MG63 (cell line): ENCODE measurements at places on chromosomes 5 and 9. TPM values are rescaled to one million over a fixed set of nuclear protein-coding genes. Genes with fewer than 3 reads are reported as not detected.
A peak's percentile ranks its signal among the peaks of the same experiment; 100 is the strongest.

Gene MYOT
- not detected in 2 replicates for total RNA-seq

Gene FOXI1
- 0.59 TPM in 1 of 2 replicates, not detected in the other for total RNA-seq

- no peak for DNase-seq
These were observed 87.3 kb downstream of the CDKN2A start for GRCh38 chr9:21906881-21907280.

Gene OGN
- total RNA-seq = 0.33 TPM in 1 of 2 replicates, not detected in the other

DNA sequence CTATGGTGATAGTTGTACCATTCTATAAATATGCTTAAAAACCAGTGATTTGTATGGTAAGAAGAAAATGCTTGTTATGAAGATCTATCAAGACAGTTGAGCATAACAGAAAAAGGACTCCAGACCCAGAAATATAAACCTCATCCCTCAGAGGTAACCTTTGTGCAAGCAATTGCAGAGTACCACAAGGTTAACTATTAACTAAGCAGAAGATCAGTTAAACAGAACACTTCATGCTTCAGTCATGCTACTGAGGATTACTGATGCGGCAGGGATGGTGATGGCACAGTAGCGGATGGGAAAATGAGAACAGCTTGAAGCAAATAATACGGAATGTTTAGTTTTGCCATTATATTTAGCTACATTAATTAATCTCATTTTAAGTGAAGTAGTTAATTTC is 45.5 kb downstream of the IARS1 start:
- DNase-seq = no peak

Gene MYOZ3
- 0.03 TPM in 1 of 2 replicates, not detected in the other for total RNA-seq

GRCh38 chr5:123819833-123820232 is 307.9 kb downstream of the CSNK1G3 start:
- DNase-seq = no peak

GRCh38 chr5:58016358-58016757 is 443.5 kb downstream of the PLK2 start:
- no peak for DNase-seq

DNA sequence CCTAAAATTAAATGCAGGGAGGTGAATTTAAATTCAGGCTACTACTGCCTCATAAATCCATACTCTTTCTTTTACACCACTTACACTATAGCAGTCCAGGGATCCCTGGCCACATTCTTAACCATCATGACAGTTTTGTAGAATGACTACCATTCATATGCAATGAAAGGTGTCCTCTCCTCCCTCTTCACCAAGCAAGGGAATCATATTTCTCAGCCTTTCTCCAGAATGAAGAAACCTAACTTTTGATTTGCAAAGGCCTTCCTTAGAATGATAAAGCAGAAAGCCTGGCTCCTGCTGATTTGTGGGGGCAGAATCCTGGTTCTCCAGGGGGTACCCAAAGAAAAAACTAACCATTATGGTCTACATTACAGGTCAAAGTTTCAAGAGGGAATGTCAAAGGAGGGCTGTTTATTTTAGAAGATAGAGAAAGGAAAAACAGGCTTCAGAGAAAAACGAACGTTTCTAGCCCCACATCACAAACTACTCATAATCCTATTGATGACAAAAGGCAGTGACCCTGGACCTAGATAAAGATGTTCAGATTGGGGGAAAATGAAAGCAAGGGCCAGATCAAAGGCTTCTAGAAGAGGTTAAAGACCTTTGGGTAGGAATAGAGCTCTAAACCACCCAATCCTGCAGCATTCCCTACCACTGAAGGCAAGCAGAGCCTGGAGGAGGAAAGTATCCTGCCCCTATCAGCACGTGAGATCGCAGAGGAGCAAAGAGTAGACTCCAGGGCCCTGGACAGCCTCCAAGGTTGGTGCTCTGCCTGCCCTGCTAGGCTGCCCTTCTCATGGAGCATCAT is 11.5 kb downstream of the WNT8A start:
- DNase-seq = no peak

DNA sequence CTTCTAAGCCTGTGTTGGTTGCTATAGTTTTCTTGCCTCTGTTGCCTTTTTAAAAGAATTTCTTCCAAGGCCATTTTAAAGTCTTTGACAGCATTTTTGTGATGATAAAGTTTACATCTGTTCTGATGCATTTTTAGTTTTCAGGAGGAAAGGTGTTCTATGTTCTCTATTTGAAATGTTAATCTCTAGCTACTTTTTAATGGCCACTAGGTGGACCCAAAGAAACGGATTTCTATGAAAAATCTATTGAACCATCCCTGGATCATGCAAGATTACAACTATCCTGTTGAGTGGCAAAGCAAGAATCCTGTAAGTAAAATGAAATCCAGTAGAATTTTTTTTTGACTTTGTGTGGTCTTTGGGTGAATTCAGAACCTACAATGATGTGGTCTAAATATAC is 60.2 kb downstream of the MELK start:
- no peak for DNase-seq

GRCh38 chr5:68950125-68950524 is 143.7 kb upstream of the SLC30A5 start:
- no peak for DNase-seq

- DNase-seq = no peak
These were observed 1571.2 kb upstream of the C9orf72 start for GRCh38 chr9:29144476-29144875.

DNA sequence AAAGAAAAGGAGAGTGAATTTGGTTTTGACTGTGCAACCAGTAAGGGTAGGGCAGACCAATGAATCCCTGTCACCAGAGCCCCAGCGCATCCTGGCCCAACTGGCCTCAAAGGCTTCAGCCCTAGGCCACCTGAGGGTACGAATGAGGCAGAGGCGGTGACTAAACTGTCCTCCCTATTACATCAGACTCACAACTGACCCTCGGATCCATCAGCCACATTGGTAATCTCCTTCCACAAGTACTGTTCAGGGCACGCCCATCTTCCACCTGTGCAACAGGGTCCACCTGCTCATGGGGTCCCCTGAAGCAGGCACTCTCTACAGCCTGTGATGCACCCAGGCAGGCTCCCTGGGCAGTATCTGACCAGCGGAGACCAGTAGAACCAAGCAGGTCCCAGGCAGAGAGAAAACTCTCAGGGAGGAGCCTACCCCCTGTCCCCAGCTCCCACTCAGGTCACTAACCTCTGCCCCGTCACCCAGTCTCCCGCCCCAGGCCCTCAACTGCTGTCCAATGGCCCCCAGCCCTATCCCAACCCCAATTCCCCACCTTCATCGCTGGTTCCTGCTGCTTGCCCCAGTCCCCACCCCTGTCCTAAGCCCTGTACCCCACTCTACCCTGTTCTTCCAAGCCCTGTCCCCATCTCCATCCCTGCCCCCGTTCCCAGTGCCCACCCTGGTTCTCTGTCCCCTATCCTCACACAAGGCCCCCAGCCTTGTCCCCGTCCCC is 904 bp downstream of the EDF1 start:
- DNase-seq = no peak

- DNase-seq = no peak
These were observed 40.0 kb downstream of the GPR21 start for GRCh38 chr9:123073441-123073840.

- no peak for DNase-seq
These were observed 448.4 kb upstream of the ZNF608 start for GRCh38 chr5:125194883-125195282.

- DNase-seq = no peak
These were observed 119.4 kb upstream of the IQGAP2 start for GRCh38 chr5:76283670-76284069.

Gene SOWAHA
- not detected in 2 replicates for total RNA-seq

GRCh38 chr9:135474915-135475314 is 4.7 kb upstream of the PPP1R26 start:
- no peak for DNase-seq

DNA sequence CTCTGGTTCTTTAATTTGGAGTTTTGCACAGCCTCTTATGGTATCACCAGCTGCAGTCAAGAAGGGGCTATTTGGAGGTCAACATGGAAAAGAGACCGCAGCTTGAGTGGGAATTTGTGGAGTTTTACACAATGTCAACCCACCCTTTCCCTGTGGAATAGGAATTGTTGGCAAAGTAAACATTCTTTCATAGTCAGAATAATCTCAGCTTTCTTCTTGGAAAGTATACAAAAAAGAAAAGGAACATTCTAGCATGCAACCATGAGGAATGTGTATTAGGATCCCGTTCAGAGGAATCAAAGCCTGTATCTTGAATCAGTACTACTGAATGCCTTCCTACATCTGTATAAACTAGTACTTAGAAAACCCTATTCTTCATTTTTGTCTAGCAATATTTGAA is 107.6 kb downstream of the LURAP1L start:
- no peak for DNase-seq

GRCh38 chr9:130208600-130209347 is 36.6 kb downstream of the NCS1 start:
- no peak for DNase-seq

GRCh38 chr5:1966461-1966860 is 83.7 kb upstream of the IRX4 start:
- no peak for DNase-seq

- DNase-seq = no peak
These were observed 182.4 kb downstream of the CD180 start for GRCh38 chr5:67014191-67014590.

Gene IL5
- not detected in 2 replicates for total RNA-seq

Gene GABBR2
- 3.8 and 5.8 TPM in 2 replicates for total RNA-seq

Gene BTNL8
- total RNA-seq = not detected in 2 replicates

DNA sequence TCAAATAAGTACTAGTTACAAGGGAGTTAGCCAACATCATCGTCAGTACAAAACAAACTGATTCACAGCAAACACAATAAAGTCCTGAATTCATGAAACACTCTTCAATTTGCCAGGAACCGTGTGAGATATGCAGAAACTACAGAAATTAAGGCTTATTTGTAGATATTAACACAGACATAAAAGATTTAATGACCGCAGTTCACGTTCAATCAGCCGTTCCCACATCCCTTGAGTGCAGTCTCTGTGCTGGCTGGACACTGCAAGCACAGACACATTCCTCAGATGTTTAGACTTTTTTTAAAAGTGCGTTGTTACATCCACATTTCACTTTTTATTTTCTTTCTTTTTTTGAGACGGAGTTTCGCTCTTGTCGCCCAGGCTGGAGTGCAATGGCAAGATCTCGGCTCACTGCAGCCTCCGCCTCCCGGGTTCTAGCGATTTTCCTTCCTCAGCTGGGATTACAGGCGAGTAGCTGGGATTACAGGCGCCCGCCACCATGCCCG is 566 bp upstream of the CEP78 start:
- DNase-seq = no peak

- DNase-seq = peak; percentile 48
These were observed 141.2 kb upstream of the SLC28A3 start for GRCh38 chr9:84481636-84482218.

DNA sequence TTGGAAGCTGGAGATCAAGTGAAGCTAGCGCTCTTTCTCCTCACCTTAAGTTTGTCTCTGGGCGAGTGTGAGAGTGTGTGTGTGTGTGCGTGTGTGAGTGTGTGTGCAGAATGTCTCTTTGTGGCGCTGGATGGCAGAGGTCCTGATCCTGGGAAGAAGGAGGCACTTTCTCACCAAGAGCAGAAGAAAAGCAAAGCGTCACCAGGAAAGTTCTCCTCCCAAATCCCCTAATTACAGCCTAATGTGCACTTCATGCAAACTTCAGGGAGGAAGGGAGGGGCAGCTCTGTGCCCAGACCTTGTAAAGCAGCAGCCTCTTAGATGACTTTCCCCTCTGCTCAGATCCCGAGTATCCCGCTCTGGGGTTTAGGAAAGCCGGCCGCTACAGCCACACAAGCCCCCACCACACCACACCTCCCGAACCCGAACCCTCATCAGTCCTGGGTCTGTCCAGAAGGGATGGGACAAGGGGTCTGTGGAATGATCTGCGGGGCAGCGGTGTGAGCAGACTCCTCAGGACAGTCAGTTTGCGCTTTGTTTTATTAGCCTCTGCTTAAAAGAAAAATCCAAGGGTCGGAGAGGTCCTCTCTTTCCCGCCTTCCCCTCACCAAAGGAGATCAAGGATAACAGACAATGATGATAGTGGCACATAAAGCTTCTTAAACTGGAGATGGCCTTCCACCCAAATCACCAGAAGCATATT is at the start of gene HAPLN1:
Gene HAPLN1, minus strand, starts transcription at position 20 of the 702 bp plus-strand sequence. CDS start 47,332 bp downstream, outside the sequence.
- no peak for DNase-seq
